ENCODE measurements at places on chromosomes 7 and 10.

GRCh38 chr7:118511146-118511545 lies 286.6 kb downstream of the ANKRD7 start:
- DNase-seq, result no peak

- DNase-seq, result no peak
Observed at GRCh38 chr10:98377001-98377400, 38.0 kb downstream of the PYROXD2 start.

DNA sequence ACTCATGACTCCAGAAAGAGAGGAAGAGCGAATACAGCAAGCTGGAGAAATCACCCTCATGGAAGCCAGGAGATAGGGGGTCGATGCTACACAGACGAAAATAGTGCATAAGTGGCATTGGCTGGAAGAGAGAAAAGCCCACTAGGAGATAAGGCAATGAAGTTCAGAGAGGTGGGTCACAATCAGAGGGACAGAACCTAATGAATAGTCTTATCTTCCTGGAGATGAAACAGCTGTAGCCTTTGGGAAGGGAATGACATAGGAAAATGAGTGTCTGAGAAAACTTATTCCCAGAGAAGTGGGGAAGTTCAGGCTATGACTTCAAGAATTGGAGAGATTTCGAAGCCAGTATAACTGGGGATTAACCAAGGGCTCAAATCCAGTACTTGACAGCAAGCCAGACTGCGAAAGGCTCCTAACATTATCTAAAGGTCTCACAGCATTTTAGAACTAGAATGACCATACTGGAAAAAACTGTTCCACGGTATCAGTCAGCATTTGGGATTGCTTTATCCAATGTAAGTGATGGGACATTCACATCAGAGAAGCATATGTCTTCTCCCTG lies 211.1 kb downstream of the ZNF365 start:
- no peak for DNase-seq

- no peak for DNase-seq
Observed at GRCh38 chr10:11209830-11210181, 192.1 kb downstream of the CELF2 start.

- no peak for DNase-seq
Observed at GRCh38 chr7:289209-289755, 688 bp upstream of the FOXL3 start.

- no peak for DNase-seq
Observed at GRCh38 chr10:102327641-102328040, 67.9 kb upstream of the NFKB2 start.

GRCh38 chr10:80133206-80133605 lies 676 bp downstream of the PLAC9 start:
- DNase-seq, result no peak

DNA sequence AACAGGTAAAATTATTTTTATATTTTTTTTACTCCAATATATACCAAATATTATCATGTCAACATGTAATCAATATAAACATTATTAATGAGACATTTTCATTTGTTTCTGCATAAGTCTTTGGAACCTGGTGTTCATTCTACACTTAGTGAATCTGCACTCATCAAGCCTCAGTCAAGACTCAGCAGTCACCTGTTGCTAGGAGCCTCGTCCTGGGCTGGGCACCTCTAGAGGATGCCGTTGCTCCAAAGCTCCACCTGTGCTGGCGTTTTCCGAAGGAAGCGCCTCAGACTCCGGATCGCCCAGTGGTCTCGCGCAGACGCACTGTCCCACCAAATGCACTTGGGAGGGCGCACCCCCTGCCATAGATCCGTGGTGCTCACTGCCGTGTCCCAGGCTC lies 604.7 kb upstream of the MKI67 start:
- no peak for DNase-seq

- DNase-seq, result no peak
Observed at GRCh38 chr7:120169996-120170783, 102.8 kb upstream of the KCND2 start.
